ENCODE measurements at places on chromosomes 12 and 14.

DNA sequence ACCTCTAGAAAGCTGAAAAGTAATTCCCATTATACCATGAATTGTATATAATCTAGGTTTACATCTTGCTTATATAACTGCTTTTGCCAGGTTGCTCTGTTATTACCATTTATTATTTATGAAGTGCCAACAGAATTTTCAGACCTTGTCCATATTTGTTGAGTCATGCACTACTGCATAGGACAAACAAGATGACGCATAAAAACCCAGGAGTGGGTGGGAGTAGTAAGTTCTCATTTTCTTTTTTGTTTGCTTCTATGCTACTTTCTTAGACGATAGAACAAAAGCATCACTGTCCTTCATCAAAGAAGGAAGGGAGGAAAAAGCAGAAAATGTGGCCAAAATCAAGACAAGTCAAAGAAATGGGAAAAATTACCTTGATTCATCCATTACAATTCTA, 119.0 kb upstream of the RASSF8 start:
- no peak for DNase-seq

- DNase-seq = no peak
These were observed 43.9 kb upstream of the CTDSP2 start for GRCh38 chr12:57890191-57891115.

DNA sequence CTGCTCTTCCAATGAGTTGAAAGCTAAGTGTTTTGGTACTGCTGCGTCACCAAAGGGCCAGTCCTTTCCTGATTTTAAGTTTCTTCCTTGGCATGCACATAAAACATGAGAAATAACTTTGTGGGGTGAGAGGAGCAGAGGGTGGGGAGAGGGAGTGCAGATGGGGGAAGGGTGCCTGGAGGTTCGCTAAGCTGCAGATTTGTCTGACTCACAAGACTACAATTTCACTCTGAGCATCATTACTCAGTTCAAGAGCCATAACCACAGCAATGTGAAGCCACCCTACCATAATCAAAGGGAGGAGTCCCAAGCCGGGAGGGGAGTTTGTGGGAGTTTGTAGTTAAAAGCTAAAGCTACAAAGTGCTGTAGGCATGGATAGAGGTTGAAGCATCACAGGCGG, 136.1 kb downstream of the ANO2 start:
- DNase-seq = no peak

GRCh38 chr12:79706156-79706555, 15.4 kb upstream of the PAWR start:
- DNase-seq = no peak

- no peak for DNase-seq
These were observed 142.8 kb downstream of the LRFN5 start for GRCh38 chr14:41749429-41749828.

All from activated effector memory CD4-positive, alpha-beta T cell treated with anti-CD3 and anti-CD28 coated beads, Interleukin-2, amount 50 U/mL, for 16 hours (primary cell).